MM.1S (cell line): ENCODE measurements at places on chromosomes 5 and 9.

GRCh38 chr9:108933231-108933717 is 650 bp downstream of the ELP1 start:
- DNase-seq = peak; percentile 12

- DNase-seq = no peak
Observed at GRCh38 chr9:69548681-69549080, 123.5 kb downstream of the APBA1 start.

DNA sequence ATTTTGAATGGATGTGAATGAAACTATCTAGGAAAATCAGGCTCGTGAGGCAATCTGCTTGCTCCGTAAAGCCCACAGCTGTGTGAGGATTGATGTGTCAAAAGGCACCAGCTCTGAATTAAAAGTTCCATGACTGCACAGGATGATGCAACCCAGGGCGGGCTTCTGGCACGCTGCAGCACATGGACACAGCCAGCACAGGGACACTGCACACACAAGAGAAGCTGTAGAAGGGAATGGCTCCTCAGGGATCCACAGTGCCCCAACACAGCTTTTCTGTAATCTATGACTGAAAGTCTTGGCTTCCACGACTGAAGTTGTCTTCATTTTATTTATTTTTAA is 151.0 kb downstream of the GCNT1 start:
- DNase-seq = no peak

- no peak for DNase-seq
Observed at GRCh38 chr9:93664549-93665120, 88.3 kb downstream of the PHF2 start.
